Left renal pelvis (tissue), 4 donors: ENCODE measurements at places on chromosomes 12 and 14.

DNA sequence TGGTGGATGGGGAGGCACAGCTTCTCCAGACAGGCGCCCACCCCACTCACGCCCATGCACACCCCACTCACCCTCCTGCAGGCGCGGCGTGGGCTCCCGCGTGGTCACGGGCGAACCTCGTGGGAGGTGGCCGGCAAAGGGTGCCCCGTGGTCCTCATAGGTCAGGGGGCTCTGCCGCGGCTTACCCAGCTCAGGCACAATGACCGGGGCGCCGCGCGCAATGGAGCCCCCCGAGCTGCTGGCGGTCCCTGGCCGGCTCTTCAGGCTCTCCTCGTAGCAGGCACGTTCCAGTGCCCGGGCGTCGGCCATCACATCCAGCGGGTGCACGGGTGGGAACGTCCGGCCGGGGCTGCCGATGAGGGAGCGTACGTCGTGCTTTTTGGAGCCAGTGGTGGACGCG lies 49.6 kb downstream of the RFLNA start:
- DNase-seq = no peak

- no peak for DNase-seq
Observed at GRCh38 chr14:85535991-85536832, 6.3 kb downstream of the FLRT2 start.

- no peak for DNase-seq
Observed at GRCh38 chr14:32246751-32247150, 43.7 kb upstream of the RNU6-8 start.

GRCh38 chr12:67758521-67758920 lies 110.0 kb downstream of the DYRK2 start:
- DNase-seq = no peak

DNA sequence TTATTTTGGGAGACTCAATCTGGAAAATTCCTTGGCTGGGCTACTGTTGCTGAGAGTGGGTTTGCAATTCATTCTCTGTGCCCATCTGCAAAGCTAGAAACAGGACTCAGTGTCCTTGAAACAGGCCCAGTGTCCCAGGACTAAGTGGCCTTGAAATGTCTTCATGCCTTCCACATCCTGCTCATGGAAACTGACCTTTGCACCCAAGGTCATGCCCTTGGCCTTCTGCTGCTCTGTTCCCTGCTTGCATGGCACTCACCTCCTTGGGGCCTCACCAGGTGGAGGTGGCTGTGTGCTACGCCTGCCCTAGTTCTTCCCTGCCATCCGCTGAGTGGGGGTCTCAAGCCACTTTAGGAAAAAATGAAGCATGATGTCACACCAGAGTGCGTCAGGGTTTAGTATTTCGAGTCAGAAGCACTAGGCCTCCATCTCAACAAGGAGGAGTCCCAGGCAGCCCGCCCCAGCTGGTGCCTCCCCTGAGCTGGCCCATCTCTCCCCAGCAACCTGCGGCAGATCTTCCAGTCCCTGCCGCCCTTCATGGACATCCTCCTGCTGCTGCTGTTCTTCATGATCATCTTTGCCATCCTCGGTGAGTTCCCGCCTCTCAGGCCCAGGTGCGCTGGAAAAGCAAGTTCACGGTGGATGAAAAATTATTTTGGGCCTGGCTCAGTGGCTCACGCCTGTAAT lies 48.1 kb downstream of the TPCN1 start:
- DNase-seq = no peak

- DNase-seq = no peak
Observed at GRCh38 chr14:47269756-47270492, 405.5 kb downstream of the MDGA2 start.

GRCh38 chr12:105072888-105073488 lies 11.3 kb downstream of the ALDH1L2 start:
- no peak for DNase-seq

GRCh38 chr12:120076651-120077050 lies 39.9 kb downstream of the RAB35 start:
- no peak for DNase-seq

GRCh38 chr12:11621797-11622423 lies 27.6 kb upstream of the ETV6 start:
- DNase-seq = no peak

DNA sequence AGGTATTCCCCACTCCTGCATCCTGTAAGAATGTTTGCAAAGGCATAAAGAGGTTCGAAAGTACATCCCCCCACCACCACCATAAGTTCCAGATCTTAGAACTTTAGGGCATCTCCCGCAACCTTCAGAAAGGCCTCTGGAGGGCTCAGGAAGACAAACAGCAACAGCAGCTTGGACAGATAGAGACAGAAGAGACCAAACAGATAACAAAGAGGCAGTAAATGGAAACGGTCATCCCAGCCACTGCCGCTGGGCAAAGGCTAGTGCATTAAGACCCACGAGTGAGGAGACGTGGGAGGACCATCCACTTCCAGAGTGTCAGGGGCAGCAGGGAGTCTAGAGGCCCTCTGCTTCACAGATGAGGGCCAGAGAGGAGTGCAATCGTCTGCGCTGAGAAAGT lies 124.3 kb downstream of the CRACR2A start:
- no peak for DNase-seq

DNA sequence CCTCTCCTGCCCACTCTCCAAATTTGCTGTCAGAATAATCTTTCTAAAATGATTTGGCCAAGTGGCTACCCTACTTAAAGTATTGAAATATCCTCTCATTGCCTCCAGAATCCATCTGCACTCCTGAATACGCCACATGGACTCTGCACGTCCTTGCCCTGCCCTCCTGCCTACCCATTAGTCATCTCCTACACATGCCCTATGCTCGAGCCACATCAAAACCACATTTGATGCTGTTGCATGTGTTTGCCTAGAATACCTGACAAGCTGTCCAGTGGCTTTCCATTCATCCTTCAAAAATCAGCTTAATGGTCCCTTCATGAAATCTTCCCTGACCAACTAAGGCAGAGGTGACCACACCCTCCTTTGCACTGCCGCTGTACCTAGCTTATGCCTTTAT lies 17.0 kb downstream of the VCPKMT start:
- no peak for DNase-seq

- no peak for DNase-seq
Observed at GRCh38 chr12:106142591-106143261, 4.0 kb upstream of the NUAK1 start.
